IPS-NIHi11 (cell line): ENCODE measurements at places on chromosomes 5 and 9.

DNA sequence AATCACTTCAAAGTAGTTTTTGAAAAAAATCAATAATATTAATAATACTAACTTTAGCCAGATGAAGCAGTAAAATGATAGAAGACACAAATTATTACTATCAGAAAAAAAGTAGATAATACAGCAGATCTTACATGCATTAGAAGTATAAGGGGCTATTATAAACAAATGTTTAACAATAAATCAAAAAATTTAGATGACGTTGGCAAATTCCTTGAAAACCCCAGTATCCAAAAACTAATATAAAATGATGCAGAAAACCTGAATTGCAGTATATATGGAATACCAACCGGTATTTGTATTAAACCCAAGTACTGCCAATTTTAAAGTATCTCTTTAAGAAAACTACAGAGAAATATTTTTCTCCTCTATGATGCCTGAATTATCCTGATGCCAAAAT, 573.3 kb upstream of the CTNND2 start:
- no peak for DNase-seq

DNA sequence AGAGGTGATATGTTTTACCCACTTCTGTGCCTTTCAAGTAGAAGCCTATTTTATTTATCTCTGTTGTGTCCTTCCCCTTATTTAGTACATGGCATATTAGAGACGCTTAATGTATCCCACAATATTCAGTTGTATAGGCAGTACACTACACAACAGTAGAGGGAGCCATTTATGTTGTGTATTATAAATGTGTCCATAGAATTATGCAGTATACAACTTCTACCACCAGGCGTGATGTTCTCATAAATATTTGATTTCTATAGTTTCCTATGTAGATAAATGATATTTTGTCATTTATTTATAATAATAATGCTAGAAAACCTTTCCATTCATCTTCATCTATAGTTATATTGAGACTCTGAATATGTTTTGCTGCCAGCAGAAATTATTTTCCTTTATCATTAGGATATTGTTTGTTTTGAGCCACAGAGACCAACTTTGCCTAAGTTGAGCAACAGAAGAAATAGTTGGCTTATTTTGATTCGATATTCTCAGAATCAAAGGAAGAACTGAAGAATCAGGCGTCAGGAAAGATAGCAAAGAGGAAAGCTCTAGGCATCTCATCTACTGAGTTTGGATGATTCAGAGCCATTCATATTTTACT, 81.7 kb downstream of the ADAMTS19 start:
- no peak for DNase-seq

- DNase-seq, result no peak
These were observed 64.2 kb downstream of the MYO10 start for GRCh38 chr5:16871746-16872339.

DNA sequence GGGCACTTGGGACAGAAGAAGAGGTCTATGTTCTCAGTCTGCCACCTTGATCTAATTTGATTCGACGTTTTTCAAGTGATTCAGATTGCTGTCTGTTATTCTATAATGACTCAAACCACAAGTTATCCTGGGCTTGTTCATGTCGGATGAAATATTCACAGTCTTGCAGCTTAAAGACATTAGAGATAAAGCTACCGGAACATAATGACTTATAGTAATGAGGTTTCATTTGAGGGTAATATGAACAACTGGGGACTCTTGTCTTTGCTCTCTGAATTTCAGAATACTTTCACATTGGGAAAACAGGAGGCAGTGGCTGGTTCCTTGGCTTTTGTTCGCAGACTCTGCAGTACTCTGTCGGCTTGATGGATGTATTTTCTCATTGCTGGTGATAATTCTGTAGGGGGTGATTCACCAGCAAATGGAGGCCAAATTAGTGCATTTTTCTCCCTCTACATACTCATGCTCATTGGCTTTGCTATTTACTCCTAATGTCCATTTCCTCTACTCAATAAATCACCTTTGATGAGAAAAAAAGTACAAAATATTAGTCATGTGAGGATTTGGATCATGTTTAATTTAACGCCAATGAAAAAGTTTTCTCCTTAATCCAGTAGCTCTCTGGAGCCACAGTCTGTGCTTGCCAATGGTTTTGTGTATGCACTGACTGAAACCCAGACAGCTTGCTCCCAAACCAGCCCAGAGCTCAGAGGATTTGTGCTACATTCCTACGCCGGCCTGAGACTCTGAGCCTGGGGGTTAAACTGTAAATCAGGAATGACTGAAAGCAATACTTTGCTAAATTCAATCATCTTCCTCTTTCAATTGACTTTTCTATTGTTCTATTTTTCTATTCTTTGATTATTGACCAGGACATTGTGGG, 154.7 kb upstream of the ANKH start:
- no peak for DNase-seq

DNA sequence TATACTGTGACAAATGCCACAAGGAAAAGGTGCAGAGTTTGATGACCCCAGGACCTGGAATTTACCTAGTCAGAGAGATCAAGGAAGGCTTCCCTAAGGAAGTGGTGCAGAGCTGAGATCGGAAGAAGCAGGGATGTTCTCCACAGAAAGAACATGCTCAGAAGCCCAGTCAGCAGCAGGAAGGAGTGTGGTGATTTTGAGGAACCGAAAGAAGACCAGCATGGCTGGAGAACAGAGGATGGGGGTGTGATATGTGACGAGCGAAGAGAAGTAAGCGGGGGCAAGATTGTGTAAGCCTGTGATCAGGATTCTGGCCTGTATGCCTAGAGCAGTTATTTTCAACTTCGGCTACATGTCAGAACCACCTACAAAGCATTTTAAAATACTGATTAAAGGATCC, 18.7 kb upstream of the PIK3R1 start:
- no peak for DNase-seq

DNA sequence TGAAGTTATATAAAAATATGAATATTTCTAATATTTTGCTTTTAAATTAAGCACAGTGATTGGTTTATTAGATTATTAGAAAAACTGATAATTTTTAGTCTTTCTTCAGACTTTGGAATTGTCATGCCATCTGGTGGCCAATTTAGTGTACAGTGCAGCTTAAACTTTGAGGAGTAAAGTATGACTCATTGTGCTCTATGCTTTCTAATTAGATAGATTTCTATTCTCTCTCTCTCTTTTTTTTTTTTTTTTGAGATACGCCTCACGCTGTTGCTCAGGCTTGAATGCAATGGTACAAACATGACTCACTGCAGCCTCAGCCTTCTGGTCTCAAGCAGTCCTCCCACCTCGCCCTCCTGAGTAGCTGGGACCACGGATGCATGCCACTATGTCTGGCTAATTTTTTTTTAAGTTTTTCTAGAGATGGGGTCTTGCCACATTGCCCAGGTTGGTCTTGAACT, 42.1 kb upstream of the GPR21 start:
- DNase-seq, result peak; percentile 21

GRCh38 chr9:134438195-134438788, 112.0 kb downstream of the RXRA start:
- DNase-seq, result no peak

- no peak for DNase-seq
These were observed 27.0 kb upstream of the FREM1 start for GRCh38 chr9:14937216-14937615.

DNA sequence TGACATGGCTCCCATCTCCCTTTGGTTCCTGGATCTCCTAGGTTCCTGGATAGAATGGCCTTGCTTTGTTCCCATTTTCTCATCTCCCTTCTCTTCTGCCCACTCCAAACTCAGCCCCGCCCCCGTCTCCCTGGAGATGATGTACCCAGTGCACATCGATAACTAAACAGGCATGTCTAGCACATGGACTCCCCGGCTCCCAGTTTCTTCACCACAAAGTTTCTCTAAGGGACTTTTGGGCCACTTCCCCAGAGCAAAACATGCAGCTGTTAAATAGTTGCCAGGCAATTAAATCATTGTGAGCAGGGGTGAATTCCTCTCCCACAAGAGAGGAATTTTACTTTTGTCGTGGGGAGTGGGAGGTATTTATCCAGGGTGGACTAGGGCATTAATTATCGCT, 259.0 kb downstream of the GADD45G start:
- DNase-seq, result no peak

GRCh38 chr9:135647884-135648283, 8.5 kb upstream of the GLT6D1 start:
- DNase-seq, result no peak

DNA sequence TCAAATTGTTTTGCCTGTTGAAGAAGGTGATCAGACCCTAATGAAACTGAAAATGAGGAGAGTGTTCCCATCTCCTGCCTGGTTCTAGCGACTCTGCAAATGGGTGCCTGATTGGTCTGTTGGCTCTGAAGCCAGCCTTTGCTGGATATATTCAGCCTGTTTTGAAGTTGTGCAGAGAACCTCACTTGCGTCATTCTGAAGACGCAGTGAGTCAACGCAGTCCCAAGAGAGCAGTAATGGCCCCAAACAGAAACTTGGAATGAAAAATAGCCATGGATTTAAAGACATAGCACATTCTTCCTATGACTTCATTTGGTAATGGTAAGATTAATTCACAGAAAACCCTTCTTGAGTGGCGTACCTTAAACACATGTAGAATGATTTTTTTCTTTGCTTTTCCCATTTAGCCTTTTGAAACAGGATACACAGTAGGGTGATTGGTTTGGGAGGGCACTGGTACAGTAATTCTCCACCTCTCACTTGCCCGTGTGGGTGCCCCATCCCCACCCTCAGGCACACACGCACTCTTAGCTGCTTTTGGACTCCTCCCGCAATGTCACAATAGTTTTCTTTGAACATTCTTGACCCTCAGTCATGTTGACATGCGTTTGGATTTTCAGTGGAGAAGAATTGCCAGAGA, 54.1 kb upstream of the ABL1 start:
- DNase-seq, result no peak

DNA sequence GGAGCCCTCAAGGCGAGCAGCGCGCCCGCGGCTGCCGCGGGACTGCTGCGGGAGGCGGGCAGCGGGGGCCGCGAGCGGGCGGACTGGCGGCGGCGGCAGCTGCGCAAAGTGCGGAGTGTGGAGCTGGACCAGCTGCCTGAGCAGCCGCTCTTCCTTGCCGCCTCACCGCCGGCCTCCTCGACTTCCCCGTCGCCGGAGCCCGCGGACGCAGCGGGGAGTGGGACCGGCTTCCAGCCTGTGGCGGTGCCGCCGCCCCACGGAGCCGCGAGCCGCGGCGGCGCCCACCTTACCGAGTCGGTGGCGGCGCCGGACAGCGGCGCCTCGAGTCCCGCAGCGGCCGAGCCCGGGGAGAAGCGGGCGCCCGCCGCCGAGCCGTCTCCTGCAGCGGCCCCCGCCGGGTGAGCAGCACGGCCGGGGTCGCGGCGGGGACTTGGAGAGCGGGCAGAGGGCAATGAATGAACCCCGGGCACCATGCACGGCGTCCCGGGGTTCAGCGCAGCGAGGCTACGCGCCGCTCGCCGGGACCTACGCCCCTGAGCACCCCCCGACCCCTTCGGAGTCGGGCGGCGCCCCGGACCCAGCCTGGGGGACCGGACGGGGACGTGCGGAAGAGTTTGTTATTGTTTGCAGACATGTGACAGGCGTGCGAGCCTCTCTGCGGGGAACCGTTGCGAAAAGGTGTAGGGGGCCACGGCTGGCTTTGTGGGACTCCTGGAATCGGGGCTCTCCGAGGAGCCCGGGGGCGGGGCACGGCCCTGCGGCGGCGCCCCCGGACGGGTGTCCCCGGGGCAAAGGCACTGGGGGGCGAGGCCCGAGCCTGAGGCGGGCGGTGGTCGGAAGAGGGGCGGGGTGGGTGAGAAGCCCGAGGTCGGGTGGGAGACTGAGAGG, 553 bp downstream of the MAP3K1 start:
- DNase-seq, result peak; percentile 31

DNA sequence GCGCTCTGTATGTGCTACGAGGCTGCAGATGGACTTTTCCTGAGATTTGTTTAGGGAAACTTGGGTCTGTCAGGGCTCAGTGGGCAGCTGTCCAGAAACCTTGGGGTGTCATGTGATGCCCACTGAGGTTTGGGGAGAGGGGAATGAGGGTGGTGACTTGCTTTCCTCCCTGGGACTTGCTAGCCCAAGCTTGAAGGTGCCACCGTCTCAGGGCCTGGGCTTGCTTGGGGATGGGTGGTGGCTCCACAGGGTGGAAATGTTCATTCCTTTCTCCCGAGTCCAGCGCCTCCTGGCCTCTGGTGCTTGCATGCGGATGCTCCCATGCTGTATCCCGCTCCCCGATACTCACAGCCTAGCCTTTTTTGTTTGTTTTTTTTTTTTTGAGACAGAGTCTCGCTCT, 33.3 kb downstream of the ZNF618 start:
- DNase-seq, result no peak

DNA sequence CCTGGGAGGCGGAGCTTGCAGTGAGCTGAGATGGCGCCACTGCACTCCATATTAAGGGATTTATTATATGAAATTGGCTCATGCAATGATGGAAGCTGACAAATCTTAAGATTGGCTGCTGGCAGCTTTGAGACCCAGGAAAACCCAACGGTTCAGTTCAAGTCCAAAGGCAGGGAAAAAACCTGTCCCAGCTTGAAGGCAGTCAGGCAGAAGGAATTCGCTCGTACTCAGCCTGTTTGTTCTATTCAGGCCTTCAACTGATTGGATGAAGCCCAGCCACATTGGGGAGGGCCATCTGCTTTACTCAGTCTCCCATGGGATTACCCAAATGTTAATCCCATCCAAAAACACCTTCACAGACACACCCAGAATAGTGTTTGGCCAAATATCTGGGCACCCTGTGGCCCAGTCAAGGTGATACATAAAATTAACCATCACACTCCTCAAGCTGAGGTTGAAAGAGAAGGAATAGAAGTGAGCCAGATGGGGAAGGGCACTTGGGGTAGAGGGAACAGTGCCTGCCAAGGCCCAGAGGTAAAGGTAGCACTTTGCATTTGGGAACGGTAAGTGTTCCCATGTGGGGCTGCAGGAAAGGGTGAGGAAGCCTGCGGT, 8.5 kb upstream of the ORM1 start:
- no peak for DNase-seq

DNA sequence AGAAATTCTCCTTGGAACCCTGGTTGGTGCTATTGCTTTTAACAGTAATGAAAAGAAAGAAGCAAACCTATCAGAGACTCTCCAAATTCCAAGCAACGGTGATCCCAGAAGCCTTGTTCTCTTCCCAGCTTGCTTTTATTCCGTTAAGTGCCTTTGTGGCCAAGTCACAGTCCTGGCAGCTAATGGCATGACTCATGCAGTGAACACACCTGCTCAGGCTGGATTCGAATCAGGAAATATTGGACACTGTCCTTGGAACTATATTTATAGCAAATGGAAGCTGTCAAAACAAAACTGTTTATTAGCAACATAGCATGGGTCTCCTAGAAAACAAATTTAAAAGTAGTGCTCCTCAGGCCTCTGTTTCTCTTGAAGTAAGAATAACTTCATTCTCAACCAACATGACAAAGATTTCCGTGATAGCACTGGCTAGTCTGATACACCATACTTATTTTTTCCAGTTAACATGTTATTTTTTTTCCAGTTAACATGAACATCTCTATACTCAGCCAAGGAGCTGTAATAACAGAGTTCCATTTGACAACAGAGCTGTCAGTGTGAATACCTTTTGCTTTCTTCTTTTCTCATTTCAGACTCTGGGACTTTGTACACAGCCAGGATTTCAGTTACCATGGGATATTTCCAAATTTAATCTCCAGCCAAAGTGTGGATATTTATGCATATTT, 502.4 kb downstream of the GADD45G start:
- peak; percentile 33 for DNase-seq
